Stimulated activated CD4-positive, alpha-beta T cell treated with anti-CD3 and anti-CD28 coated beads, Interleukin-15, amount 100 ng/mL, for 24 hours (primary cell): ENCODE measurements at places on chromosomes 2 and 18.

DNA sequence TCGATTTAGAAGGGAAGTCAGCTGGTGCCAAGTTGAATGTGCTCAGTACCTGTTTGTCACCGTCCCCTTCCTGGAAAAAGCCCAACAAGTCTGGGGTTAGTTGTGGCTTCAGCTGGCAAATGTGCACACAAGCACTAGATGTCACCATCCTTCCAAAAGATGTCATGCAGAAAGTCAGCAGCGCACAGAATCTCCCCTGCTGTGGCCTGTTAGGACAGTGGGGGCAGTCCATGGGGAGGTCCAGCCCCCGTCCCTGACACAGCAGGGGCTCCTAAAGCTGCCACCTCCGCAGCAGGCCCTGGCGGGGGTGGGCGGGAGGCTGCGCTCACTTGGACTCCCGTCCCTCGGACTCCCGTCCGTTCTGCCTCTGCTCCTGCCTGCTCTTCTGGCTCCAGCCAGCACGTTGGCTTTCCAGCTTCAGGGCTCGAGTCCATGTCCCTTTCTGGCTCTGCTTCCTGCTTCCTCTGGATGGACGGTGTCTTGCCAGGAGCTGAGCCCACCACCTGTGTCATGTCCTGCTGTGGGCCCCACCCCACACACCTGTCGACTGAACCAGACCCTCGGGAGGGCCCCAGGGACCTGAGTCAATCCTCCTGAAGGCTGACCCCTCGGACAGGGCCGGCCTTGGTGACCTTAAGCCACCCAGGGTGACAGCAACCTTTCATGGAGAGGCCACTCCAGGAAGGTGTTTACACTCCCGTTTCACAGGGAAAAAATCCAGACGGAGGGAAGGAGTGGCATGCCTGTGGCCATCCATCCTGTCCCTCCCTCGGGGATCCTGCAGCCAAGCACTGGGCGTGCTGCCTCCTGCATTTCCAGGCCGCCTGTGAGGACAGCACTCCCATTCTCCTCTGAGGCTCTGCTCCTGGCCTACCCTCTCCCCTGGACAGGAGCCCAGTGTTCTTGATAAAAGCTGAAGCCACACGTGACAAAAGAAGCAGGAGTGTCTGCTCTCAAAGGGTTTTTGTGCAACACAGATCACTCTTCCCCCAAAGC, 8.5 kb downstream of the RAB17 start:
- peak; percentile 62 for DNase-seq

DNA sequence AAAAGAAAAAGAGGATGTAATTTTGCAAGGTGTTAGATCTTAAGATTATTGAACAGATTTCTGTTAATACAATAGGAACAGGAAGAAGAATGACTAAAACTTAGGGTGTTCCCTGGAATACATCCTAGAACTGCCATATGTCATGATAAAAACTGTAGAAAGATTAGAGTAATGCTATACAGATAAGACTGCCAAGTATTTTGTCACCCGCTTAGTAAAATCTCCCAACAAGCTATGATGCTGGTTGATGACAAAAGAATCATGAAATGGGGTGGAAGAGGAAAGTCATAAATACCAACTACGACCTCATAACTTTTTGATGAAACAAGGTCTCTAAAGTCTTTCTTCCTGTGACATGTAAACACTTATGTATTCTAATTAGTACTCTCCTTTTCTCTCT, 163.6 kb upstream of the COL3A1 start:
- DNase-seq = no peak

DNA sequence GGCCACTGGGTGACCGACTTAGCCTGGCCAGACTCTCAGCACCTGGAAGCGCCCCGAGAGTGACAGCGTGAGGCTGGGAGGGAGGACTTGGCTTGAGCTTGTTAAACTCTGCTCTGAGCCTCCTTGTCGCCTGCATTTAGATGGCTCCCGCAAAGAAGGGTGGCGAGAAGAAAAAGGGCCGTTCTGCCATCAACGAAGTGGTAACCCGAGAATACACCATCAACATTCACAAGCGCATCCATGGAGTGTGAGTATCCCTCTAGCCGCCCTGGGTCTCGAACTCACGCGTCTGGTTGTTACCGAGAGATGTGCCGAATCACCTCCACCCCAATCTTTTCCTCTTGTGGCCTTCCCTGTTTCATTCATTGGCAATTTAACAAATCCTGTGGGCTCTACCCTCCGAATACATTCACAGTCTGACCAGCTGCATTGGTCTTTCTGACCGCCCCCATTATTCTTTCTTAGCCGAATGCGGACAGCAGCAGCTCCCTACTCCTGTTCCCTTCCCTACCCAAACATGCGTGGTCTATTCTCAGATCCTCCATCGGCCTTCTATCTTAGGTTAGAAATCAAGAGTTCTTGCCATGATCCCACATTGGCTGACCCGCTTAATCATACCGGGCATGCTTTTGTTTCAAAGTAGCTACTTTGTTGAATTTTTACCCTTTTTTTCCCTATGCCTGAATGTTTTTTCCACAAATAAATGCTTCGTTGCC, 631 bp downstream of the RPL31 start:
- peak; percentile 46 for DNase-seq

- no peak for DNase-seq
These were observed 75.6 kb downstream of the MOB4 start for GRCh38 chr2:197591339-197592072.

- DNase-seq = no peak
These were observed 29.7 kb upstream of the FAHD2A start for GRCh38 chr2:95372845-95373244.
